Cortex of kidney (tissue), 1 donor: ENCODE measurements at places on chromosomes 6 and 20.

DNA sequence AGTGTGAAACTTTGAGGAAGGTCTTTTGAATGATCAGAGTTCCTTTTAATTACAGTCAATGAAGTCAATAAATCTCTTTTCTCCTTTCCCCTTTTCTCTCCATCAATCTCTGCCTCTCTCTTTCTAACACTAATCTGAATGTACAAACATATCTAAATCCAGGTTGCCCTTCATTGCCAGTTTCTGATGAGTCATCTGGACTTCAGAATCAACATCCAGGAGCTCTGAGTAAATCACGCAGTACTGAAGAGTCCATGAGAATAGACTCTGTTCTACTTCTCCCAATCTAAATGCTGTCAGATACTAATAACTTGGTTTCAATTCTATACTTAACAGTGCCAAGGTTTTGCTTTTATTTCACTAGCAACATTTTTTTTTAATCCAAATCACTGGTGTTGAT is 238.7 kb upstream of the THEMIS start:
- DNase-seq, result no peak

- DNase-seq, result no peak
These were observed 231.0 kb downstream of the QKI start for GRCh38 chr6:163645560-163645959.

- DNase-seq, result no peak
These were observed 44.2 kb upstream of the RIPPLY2 start for GRCh38 chr6:83808926-83809325.

- no peak for DNase-seq
These were observed 1223.1 kb upstream of the GJE1 start for GRCh38 chr6:140909625-140910024.

DNA sequence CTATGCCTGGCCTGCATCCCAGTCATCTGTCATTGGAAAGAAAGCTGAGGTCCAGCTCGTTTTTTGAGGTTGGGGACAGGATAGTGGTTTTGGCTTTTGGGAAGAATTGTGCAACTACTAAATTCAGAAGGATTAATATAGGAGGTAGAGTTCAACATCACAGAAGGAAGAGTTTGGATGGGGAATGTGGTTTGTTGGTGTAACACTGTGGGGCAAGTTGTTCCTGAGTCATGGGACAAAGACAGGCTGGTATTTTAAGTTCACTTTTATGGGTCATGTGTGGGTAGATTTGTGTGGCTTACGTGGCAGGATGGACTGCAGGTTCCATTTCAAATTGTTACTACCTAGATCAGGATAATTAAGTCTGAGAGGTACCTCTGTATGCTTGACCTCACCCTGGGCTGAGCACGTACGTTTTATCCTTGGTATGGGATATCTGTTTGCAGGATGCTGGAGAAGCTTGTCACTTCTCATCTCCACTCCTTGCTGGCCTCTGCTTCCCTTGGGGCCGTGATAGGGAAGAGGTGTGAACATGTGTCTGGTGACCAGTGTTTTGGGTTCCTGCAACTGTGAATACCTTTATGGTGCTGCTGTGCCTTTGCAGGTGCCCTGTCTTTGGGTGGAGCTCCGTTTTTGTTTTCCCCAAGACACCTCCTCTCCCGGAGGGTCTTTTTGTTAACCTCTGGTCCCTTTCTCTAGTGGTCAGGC is 177.6 kb downstream of the JARID2 start:
- no peak for DNase-seq

DNA sequence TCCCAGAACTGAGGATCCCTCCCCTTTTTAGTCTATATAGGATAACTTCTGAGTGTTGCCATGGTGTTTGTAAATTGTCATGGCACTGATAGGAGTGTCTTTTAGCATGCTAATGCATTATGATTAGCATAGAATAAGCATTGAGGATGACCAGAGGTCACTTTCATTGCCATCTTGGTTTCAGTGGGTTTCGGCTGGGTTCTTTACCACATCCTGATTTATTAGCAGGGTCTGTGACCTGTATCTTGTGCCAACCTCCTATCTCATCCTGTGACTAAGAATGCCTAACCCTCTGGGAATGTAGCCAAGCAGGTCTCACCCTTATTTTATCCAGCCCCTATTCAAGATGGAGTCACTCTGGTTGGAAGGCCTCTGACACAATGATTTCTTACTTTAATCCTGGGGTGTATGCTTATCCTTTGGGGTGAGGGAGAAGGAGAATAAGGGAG is 19.6 kb downstream of the WFDC2 start:
- no peak for DNase-seq

DNA sequence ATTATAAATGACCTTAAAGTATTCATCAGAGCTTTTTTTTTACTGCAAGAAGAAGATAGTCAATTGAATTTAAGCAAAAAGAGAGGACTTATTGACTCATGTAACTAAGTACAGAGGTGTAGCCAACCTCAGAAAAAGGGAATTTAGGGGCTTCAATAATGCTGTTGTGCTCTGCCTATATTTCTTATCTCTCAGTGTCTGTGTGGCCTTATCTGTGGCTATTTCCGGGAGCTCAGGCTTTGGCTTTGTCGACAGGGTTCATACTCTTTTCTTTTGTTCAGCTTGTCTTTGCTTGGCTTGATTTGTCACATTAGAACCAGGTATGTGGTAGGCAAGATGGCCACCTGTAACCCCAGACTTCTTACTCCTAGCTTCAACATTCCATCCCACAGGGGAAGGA is 38.6 kb upstream of the FABP7 start:
- no peak for DNase-seq

- no peak for DNase-seq
These were observed 329.8 kb upstream of the SOX4 start for GRCh38 chr6:21263531-21264287.

DNA sequence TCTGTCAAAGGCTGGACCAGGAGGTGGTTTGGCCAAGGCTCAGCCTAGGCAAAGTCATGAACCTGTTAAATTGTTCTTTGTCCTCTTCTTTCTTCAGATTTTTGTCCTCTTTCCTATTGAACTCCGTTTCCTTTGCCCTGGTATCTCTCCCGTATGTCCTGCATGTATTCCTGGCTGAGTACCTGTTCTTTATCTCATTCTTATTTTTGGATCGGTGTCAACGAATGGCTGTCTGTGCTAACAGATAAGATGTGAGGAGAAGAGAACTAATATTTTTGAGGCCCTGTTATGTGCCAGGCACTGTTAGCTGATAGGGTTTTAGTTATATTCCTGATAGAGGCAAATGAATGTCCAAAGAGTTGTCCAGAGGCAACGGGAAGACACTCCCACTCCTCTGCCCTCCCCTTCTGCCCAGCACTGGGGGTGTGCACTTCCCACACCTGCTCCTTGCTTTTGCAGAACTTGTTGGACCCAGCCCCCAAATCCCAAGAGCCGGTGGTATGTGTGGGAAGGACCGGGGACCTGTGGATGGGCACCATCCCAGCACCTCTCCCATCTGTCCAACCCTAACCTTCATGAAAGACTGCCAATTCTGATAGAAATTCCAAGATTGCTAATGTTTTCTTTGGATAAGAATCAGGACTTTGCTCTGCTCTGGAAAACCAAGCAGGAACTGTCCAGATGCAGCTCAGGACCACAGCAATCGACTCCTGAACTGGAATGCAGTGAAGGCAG is 20.6 kb downstream of the MMP24OS start:
- DNase-seq, result no peak

DNA sequence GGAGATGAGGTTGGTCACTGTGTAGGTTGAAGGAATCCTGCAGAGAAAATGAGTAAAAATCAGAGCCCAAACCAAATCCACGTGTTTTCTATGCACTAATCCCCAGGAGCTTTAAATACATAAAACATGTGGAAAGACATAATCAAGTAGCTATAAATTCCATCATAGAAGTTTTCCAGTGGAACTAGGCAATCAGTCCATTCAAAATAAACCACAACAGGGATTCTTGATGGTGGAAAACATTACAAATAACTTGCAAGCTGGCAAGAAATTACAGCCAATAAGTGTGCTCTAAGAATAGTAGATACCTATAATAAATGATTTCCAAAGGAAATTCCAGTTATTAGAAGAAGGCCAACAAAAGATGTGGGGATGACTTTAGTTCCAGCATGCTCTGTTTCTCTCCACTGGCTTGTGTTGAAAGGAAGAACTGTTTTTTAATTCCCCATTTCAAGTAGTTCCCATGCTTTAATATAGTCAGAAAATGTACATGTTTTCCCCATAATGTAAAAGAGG is 49.8 kb upstream of the ADGRG6 start:
- no peak for DNase-seq

DNA sequence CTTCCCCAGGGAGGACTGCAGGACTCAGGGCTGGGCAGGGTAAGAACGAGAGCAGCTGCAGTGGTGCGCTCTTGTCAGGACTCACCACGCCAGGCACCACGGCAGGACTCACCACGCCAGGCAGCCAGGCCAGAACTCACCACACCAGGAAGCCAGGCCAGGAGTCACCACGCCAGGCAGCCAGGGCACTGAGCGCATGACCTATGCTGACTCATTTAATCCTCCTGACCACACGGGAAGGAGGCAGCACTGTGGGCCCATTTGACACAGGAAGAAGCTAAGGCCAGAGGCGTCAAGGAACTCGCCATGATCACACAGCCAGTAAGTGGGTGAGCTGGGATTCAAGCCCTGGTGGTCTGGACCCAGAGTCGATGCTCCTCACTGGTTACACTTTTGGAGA is 189.3 kb downstream of the PREX1 start:
- DNase-seq, result no peak

DNA sequence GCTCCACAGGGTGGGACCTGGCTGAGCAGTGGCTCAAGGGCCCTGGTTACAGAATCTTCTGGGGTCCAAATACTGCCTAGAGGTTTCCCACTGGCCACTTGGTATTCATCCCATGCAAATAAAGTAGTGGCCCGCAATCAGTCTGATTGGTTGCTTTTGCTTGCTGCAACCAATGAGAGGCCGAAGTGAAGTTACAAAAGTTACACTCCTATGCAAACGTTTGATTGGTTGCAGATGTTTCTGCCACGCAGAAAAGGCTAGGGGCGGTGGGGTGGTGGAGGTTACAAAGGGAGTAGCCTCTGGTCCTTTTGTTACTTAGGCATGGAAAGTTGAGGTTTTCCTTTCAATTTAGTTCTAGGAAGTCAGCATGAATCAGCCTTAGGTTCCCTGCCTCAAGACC is 3.6 kb upstream of the NHLRC1 start:
- no peak for DNase-seq

GRCh38 chr6:141470810-141471209 is 661.9 kb upstream of the GJE1 start:
- DNase-seq, result no peak

GRCh38 chr6:128519132-128519930 is 1.1 kb downstream of the PTPRK start:
- DNase-seq, result peak; percentile 18

DNA sequence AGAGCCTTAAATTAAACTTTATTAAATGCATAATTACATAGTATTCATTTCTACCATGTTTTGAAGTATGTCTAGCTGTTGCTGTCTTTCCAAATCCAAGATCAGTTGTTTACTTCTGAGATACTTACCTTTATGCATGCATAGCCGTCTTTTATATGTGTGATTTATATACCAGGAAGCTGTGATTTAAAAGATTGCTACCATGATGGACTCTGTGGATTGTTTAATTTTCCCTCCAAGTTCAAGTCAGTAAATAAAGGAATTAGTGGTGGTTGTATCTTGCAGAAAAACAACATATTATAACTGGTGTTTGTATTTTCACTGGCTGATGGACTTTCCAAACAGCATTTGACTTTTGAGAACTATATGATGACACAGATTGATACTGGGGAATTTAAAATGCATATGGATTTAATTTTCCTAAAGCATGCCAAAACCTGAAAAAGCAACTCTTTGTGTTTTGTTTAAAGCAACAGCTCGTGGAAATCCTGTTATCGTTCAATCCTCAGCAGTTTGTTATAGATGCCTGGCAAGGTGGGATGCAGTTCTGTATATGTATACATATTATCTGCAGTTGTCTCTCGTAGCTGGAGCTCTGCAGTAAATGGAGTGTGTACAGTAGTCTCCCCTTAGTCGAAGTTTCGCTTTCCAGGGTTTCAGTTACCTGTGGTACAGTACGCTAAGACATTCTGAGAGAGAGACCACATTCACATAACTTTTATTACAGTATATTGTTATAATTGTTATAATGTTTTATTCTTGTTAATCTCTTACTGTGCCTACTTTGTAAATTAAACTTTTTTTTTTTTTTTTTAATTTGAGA is 77.1 kb downstream of the CBFA2T2 start:
- DNase-seq, result no peak

DNA sequence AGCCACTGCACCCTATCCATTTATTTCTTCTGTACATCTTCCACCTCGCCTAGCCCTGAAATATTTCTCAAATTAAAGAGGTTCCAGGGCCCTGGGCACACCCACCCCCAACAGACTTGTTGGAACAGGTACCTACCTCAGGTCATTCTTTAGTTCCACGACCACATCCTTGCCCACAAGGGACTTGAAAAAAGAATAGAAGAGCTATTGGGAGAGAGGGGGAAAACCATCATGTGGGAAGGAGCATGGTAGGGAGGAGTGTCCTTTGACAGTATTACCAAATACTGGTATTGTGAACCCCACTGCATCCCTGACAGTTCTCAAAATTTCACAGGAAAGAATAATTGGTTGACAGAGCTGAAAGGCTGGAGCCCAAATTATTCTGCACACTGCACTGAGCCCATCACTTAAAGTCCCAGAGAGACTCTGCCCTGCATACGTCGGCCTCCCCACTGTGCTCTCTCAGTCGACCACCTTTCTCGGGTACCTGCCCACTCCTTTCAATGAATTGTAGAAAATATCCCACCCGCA is 762 bp downstream of the LSM2 start:
- no peak for DNase-seq

DNA sequence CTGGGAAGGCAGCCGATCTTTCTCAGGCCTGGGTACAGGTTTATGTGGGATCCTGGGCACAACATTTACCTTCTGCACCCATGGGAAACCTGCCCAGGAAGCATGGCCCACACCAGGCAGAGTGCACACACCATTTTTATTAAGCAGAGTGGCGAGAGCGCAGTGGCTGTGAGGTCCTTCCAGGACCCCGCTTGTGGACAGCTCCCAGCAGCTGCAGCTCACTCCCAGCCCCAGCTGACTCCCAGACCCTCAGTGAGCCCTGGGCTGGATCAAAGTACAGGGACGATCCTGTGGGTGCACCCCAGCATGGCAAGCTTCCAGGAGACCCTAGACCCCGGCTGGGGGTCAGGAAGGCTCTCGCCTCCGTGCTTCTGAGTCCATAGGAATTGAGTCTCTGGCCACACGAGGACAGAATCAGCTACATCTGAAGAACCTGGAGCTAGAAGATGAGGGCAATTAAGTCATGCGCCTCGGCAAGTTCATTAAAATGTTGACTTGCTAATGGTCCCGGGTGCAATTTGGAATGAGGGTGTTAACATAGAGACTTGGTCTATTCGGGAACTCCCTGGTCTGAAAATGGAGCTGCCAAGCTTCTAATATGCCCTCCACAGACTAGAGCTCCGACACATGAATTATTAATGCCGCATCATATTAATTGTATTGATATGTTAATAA is 65.4 kb upstream of the SLCO4A1 start:
- no peak for DNase-seq

GRCh38 chr20:24917797-24918578 is 31.1 kb upstream of the CST7 start:
- DNase-seq, result no peak

- DNase-seq, result no peak
These were observed 373.8 kb upstream of the JAG1 start for GRCh38 chr20:11047559-11047958.

- no peak for DNase-seq
These were observed 937 bp downstream of the AKAP7 start for GRCh38 chr6:131136021-131136786.

GRCh38 chr6:117540670-117541069 is 58.2 kb downstream of the DCBLD1 start:
- no peak for DNase-seq

- DNase-seq, result no peak
These were observed 449.0 kb downstream of the CDH26 start for GRCh38 chr20:60407011-60407771.
